ENCODE measurements at places on chromosomes 7 and 10.
A peak's percentile ranks its signal among the peaks of the same experiment; 100 is the strongest.

GRCh38 chr7:29854257-29854938 lies 48.1 kb downstream of the WIPF3 start:
- DNase-seq: no peak

GRCh38 chr10:30556189-30556588 lies 73.4 kb downstream of the LYZL2 start:
- no peak for DNase-seq

GRCh38 chr7:20482071-20482470 lies 133.4 kb upstream of the ABCB5 start:
- DNase-seq: no peak

DNA sequence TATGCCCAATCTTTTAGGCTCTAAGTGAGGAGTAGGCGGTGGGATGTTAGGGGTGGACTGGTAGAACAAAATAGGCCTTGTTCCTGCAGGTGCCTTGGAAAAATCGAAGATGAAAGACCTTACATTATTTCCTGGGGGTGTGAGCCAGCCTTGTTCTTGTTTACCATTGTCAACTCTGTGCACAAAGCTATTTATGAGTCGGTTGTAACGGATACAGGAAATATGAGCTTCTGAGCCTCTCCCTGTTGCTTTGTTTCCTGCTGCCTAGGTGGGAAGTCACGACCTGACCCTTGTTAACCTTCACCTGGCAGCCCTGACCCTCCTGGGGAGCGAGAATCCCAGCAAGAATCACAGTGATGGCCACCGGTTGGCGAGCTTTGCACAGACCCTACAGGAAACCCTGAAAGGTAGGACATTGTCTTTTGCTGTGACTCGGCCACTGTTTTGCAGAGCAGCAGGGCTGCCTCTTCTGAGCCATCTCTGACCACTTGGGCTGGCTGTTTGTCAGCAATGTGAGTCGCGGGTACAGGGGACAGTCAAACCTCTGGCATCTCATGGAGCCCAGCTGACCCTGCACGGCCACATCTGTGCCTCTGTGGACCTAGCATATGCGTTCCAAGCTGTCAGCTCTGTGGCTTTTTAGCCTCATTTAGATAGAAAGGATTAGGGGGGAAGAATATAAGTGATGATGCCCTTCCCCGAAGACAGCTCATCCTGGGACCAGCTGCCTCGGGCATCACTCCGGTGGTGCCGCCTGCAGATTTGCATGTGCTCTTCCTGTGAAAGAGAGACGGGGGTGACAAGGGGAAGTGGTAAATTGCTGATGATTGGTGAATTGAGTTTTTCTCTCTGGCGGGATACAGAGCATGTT lies 102.1 kb upstream of the ANLN start:
- DNase-seq: peak; percentile 27

DNA sequence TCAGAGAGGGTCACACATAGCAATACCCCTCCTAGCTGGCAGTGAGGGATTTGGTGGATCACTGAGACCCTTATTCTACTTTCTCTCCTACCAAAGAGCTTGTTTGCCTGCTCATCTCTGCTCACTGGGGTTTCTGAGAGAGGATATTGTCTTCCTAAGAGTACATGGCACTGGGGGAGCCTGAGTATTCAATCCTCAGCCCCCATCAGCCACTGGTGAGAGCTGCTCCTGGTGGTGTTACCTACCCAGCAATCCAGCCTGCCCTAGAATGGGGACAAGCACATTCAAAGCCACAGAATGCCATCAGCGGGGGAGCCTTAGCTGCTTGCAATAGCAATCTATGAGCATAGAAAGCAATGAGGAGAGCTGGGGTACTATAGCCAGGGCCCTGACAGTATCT lies 281.1 kb downstream of the WDR11 start:
- no peak for DNase-seq

Measured in RWPE2 (cell line).